ENCODE measurements at places on chromosomes 2 and 18.

DNA sequence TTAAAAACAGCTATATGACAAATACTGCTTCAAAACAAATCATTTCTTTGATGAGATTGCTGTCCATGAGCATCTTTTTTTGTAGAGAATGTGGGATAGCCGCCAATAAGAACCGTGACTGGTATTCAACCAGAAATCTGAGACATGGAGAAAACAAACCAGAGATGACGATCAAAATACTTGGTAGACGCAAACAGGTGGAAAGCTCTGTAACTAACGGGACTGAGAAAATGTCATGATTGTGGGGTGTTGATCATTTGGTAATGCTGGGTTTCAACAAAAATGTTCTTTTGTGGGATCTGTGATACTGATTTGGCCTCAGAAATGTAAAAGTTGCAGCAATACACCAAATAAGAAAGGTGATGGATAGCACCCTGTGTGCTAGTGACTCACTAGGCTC, 364.8 kb downstream of the NYAP2 start:
- DNase-seq, result no peak

DNA sequence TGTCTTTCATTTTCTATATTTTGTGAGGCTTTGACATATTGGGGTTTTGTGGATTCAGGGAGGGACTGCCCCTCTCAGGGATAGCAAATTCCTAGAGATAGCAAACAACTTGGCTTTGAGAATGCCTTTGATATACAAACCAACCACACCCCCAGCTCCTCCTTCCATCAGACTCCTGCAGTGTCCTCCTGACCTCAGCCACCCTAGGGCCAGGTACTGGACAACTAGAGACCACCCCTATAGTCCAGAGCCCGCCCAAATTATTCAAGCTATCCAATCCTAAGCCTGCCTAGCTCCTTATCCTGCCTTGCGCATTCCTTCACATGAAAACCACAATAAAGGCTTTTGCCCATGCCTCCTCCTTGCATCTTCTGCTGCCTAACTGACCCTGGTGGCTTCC, 22.9 kb upstream of the STAM2 start:
- no peak for DNase-seq

GRCh38 chr18:23037646-23038045, 97.6 kb upstream of the CABLES1 start:
- DNase-seq, result no peak

GRCh38 chr2:170177950-170178781, at the start of gene MYO3B:
Gene MYO3B, plus strand, starts transcription at chr2:170178147. Its CDS starts 141 bp downstream, at chr2:170178288.
- peak; percentile 2 for DNase-seq

DNA sequence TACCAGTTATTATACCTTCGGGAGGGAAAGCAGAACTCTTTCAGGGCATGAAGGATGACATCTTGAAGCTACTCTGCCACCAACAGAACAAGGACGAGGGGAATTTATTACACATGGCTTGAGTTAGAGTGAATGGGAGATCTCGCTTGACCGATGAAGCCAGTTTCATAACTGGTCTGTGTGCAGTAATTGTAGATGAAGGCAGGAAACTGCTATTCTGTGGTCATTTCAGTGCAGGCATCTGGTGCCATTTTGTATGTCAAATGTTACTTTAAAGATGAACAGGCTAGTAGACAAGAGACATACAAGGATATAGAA, 20.5 kb downstream of the GREB1 start:
- no peak for DNase-seq

DNA sequence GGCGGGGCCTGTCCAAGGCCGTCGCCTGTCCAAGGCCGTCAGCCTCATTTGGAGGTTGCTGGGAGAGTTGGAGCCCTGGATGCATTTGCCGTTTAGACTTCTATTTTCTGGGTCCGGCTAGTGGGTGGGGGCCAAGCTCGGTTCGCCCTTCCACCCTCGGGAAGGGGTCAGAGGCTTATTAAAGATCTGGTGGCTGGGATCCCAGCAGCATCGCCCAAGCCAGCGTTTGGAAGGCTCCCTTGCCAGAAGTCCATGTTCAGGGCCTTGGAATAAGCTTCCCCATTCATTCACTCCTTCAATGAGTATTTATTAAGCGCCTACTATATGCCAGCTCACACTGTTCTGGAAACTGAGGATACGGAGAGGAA, 516 bp upstream of the DOCK10 start:
- DNase-seq, result no peak

DNA sequence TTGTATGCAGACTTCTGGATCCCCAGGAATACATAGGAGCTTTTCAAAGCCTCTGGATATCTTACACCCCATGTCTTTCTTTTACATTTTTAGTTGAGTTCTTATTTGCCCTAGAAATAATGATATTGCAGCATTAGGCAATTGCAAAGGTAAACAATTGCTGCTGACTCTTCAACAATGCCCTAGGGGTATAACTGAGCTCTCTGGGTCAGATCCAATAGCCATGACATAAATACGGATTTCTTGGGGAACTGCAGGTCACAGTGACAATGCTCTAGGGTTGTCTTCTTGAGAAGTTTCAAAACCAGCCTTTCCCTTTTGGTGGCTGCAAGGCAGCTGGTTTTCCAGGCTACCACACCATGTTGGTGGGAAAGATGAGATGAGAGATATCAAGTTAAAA, 16.5 kb upstream of the OR6B3 start:
- DNase-seq, result no peak

DNA sequence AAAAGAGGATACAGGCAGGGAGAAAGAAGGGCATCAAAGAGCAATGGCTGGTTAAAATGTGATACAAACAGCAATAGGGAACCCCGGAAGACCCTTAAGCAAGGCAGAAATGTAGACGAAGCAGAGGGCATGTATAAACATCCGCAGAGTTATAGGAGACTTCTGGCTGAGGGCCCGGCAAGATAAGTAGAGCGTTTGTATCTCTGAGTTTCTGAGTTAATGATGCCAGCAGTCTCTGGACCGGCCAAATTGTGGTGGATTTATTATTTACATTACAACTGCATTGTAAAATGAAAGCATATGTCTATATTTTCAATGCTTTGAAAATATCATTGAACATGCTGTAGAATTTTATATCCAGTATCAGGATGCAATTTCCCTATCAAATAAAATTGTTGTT, 148.0 kb upstream of the KCTD1 start:
- no peak for DNase-seq

- DNase-seq, result no peak
Observed at GRCh38 chr2:28381225-28382180, 11.2 kb upstream of the FOSL2 start.

GRCh38 chr18:44859263-44859662, 178.6 kb downstream of the SETBP1 start:
- DNase-seq, result no peak

- DNase-seq, result no peak
Observed at GRCh38 chr18:44589693-44590355, 90.9 kb upstream of the SETBP1 start.

GRCh38 chr18:49794743-49795142, 18.6 kb downstream of the ACAA2 start:
- no peak for DNase-seq

DNA sequence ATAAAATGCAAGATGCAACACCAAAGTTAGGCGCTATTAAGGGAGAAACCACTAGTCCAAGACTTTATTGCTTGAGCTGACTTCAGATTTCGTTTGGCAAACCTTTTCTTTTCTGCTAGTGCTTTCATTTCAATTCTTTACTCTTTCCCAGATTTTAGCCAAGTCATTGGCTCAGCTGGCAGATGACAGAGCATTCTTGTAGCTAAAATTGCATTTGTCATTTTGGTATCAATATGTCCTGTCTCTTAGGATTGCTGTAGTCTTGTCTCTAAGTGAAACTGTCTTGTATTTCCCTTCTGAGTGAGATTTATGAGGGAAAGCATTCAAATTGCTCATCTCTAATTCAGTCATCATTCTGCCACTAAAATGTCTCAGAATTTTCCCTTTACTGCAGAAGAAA, 335.1 kb downstream of the METTL4 start:
- DNase-seq, result no peak

GRCh38 chr2:240553956-240554480, 3.8 kb downstream of the ANKMY1 start:
- no peak for DNase-seq

GRCh38 chr2:33108483-33109443, 162.0 kb downstream of the LTBP1 start:
- no peak for DNase-seq

GRCh38 chr18:41977233-41977632, 22.2 kb downstream of the PIK3C3 start:
- DNase-seq, result no peak

DNA sequence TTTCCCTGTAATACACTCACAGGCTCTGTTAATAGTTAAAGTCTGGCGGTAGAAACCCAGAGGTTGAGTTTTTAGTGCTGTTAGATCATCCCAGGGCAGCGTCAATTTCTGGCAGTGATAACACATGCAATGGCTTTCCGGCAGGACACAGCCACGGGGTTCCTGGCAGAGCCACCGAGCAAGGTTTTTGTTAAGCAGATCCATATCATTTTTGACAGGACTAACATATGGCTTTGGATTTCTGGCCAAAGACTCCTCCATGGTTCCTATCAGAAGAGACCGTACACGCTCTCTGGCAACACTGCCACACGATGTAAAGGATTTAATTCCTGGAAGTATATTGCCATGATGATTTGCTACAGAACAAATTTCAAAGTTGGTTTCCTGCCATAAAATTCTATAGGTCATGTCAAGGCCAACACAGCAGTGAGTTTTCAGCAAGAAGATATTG, 854.3 kb downstream of the LRRTM4 start:
- no peak for DNase-seq

DNA sequence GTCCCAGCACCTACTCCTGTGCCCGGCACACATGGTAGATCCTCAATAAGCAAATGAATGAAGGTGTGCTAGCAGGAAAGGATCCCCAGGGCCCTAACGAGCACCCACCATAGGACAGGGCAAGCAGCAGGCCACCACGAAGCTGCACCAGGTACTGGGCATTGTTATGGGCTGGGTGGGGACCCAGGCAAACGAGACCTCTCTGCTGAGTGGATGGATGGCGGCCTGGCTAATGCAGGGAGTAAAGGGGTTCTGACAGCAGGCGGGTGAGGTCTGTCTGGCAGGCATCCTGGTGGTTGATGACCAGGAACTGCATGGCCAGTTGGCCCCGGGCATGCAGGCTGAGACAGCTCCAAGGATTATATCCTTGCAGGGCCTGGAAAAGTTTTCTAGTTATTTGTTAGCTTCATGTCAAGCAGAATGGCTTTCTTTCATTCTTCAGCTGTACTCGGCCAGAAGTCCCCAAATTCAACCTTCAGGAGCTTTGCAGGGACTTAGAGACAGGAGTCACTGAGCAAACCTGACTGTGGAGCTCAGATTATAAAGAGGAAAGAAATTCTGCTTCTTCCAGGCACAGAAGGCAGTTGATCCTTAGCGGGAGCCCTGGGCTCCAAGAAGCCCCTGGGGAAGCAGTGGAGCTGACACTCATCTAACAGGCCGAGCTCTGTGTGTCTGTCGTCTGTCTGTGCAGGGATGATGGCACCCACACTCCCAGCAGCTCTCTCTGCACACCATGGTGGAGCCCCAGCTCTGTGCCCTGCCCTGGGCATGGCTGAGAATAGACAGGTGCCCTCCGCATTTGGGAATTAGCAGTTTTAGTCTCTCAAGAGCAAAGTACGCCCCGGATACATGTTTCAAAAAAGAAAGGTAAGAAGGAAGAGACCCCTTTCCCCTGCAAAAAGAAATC, 51.2 kb downstream of the SDC1 start:
- DNase-seq, result no peak

DNA sequence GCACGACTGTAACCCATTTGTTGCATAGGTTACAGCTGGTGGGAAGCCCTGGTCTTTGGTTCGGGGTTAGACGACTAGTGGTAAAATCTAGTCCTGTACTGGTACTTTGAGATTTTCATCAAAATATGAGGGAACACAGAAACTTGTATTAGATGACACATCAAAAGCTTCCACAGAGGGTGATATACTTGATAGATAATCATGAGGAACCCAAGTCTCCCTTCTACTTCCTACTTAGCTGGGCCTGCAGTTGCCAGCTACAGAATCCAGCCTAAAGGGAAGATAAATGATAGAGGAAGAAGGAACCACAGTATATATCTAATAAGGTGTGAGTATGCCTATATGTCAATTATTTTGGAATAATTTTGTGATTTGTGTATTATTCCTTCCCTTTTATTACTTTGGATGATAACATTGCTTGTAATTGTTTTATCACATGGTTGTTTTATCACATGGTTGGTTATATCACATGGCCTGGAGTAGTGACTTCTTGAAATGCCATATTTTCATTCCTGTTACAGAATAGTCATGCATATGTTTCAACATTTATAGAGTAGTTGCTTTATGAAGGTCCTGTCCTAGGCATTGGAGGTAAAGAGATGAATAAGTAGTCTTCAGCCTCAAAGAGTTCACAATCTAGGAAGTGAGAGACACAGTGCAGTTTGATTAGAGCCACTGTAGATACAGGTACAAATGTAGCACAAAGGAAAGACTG, 2.9 kb downstream of the AGPS start:
- DNase-seq, result no peak

- DNase-seq, result no peak
Observed at GRCh38 chr18:8942909-8943545, 159.5 kb upstream of the NDUFV2 start.

- DNase-seq, result no peak
Observed at GRCh38 chr2:111990856-111991255, 64.2 kb upstream of the TMEM87B start.

- DNase-seq, result no peak
Observed at GRCh38 chr2:9897331-9897737, 54.1 kb downstream of the TAF1B start.

GRCh38 chr2:47226923-47227220, 71.8 kb upstream of the STPG4 start:
- DNase-seq, result no peak

DNA sequence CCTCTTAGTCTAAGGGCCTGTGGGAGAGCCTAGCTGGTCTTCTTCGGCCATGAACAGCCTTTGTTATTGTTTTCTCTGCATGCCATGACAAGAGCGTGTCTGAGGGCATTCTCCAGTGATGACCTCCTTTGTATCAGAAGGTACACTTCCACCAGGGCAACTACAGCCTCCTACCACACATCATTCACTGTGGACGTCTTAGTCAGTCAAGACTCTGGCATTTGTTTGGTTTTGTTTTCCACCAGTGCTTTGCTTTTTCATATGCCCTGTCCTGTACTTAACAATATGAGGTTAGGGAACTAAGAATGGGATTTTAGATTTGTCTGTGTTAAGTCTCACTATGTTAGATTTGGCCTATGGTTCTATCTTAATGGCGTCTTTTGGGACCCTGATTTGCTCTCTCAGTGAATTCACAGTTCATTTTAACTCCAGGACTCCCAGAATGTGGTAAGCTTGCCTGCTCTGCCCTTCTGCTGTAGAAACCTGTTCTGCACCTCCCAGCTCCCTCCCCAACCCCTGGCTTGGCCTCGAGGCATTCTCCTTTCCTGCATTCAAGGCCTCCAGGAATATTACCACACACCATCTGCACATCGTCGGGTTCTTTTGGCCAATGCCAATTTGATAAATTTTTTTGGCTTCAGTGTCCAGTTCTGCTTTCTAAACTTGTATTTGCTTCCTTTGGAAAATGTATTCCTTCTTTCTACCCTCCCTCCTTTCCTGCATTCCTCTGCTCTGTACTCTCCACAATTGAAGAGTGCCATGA, 42.8 kb upstream of the IL1R1 start:
- no peak for DNase-seq

GRCh38 chr2:85844486-85844885, 44.3 kb downstream of the ST3GAL5 start:
- DNase-seq, result no peak
